ENCODE measurements at places on chromosomes 12 and 14. TPM values are rescaled to one million over a fixed set of nuclear protein-coding genes. Genes with fewer than 3 reads are reported as not detected.
A peak's percentile ranks its signal among the peaks of the same experiment; 100 is the strongest.

GRCh38 chr12:67765776-67766766, 117.5 kb downstream of the DYRK2 start:
- DNase-seq: peak; percentile 62

GRCh38 chr14:74415115-74415437, 10.9 kb downstream of the SYNDIG1L start:
- DNase-seq: no peak

GRCh38 chr12:57237932-57238853, 8.7 kb downstream of the SHMT2 start:
- DNase-seq: peak; percentile 85

DNA sequence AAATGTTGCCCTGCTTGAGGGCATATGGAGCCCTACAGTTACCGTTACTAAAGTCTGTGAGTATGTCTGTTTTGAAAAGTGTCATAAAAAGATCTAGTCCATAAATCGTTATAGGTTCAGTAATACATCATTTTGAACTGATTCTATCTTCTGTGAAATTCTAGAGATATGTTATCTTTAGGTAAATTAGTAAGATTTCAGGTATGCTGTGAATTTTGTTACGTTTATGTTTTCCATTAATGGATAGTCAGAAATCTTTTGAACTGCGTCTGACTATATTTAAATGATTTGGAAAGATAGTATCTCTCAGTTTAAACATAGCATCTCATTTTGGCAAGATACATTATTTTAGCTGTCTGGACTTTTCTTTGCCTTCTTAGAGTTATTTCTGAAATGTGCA, 8.3 kb downstream of the ALG10 start:
- DNase-seq: no peak

DNA sequence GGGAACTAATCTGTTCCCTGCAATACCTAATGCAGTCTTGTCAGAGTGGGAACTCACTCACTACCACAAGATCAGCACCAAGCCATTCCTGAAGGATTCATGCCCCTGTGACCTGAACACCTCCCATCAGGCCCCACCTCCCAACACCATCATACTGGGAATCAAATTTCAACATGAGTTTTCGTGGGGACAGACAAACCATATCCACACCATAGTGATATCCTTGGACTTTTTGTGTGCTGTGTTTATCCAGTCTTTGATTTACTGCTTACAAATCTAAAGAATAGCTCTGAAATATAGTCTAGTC, 243.5 kb downstream of the FBXL14 start:
- DNase-seq: no peak

- no peak for DNase-seq
Observed at GRCh38 chr12:94286583-94287244, 138.3 kb downstream of the PLXNC1 start.

DNA sequence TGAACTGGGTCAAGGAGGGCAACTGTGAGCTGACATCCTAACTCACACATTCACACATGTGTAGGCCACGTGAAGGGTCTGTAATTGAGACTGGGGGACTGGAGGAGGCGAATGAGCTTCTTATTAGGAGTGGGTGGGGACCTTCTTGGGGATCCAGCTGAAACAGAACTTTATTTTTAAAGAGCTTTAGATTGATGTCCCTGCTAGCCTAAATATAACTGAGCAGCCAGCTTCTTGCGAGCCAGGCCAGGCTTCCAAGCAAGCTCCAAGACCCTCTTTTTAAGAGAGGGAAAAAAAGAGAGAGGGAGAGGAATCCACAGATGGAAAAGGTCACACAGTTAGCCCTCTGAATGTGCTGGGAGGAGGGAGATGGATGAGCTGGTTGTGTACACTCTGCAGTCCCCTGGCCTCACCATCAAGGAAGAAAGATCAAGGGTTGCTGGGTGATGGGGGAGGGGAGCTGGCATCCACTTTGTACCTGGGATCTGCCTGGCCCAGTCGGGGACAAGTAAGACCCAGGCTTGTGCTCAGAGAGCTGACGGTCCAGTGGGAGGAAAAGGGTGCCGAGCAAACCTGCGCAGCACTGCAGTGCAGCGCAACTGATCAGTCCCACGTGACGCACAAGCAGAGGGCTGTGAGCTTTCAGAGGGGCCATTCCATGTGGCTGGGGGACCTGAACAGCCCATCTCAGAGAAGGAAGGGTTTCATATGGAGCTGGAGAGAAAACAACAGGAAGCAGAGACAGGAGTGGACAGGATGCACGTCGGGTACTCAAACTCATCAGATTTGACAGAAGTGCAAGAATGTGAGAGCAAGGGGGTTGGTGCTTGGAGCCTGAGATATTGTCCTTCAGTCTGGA, 154.5 kb downstream of the ZFP36L1 start:
- no peak for DNase-seq

DNA sequence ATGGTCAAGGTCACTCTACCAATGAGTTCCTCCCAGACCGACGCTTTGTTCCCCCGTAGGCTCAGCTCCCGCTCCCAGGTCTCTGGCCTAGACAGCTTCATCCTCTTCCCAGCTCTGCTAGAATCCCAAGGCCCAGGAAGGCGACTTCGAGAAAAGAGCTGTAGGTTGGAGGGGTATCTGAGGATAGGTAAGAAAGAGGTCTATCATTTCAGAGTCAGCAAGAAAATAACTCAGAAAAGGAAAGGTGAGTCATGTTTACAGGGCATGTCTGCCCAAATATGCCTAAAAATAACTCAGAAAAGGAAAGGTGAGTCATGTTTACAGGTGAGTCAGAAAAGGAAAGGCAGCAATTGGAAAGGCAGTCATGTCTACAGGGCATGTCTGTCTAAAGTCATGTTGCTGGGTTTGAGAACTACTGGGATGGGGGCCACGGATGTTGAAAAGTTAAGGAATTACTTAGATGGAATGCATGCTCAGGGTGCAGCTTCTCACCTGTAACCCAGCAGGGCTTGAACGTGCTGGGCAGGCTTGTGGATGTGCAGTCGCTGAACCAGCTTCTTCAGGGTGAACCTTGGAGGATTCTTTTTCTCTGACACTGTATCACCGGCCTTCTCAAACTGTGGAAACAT, 12.2 kb downstream of the TEP1 start:
- peak; percentile 77 for DNase-seq

GRCh38 chr14:88598097-88598675, 35.3 kb downstream of the ZC3H14 start:
- no peak for DNase-seq

- DNase-seq: no peak
Observed at GRCh38 chr14:51318813-51319597, 79.0 kb downstream of the TMX1 start.

- DNase-seq: no peak
Observed at GRCh38 chr12:52542785-52543318, 10.1 kb downstream of the KRT71 start.

DNA sequence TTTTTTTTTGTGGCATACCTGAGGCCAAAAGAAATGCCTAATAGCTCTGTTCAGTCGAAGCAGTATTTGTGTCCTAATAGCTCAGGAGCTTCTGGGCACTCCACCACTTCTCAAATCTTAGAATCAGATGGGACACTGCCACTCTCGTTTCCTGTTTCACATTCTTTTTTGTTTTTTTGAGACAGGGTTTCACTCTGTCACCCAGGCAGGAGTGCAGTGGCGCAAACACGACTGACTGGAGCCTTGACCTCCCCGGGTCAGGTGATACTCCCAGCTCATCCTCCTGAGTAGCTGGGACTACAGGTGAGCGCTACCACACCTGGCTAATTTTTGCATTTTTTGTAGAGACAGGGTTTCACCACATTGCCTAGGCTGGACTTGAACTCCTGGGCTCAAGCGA, 52.7 kb downstream of the SPPL3 start:
- DNase-seq: no peak

DNA sequence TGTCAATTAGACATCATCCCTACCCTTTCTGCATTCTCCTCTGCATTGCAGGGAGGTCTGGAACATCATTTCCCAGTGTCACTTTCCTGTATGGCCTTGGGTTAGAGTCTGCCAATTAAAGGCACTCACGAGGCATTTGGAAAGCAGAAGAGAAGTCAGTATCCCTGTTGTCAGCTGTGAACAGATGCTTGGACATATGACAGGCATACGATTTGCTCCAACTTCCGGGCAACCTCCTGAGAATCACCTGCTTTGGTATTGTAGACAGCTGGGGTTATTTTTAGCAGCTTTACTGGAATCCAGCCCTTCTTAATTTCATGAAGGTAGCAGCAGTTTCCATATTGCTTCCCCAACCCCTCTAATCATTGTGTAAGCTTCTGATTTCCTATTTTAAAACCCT, 88.7 kb upstream of the DHRS4 start:
- DNase-seq: peak; percentile 4

DNA sequence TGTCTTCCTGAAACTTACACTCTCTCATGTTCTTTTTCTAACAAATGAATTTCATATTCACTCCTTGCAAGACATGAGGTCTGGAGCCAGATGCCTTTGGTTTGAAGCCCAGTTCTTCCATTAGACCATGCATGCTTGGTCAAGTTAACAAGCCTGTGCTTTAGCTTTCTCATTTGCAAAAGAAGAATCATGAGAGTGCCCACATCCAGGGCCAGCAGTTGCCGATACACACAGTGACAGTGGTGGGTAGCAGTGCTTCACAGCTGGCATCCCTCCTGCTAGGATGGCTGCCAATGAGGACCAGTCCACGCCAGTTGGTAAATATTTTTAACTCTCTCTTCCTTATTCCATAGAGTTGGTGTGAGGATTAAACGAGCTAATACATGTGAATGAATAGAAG, 163.1 kb downstream of the PHLDA1 start:
- no peak for DNase-seq

DNA sequence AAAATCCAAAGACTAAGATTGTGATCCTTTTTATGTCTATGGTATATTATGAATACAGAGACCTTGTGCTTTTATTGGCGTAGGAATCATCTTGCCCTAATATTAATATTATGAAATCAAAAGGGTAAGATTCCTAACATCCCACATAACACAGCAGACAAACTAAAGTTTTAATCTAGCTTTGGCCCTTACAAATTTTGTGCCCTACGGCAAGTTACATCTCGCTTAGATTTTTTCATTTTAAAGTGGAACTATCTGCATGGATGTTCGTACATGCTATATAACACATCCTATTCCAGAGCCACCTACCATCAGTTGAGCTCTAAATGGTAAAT, 217 bp upstream of the SMIM10L1 start:
- DNase-seq: no peak

- DNase-seq: no peak
Observed at GRCh38 chr12:112275207-112275606, 107.0 kb downstream of the HECTD4 start.

The NDUFA12 gene
- 66.6 TPM for total RNA-seq

The RD3L gene
- not detected for total RNA-seq

The MAP3K9 gene
- total RNA-seq: under 0.01 TPM

The DNAH10 gene
- total RNA-seq: 0.72 TPM

The POLE2 gene
- 4.4 TPM for total RNA-seq

The EML5 gene
- total RNA-seq: under 0.01 TPM

The TAS2R30 gene
- total RNA-seq: 9.7 TPM

The MYO1H gene
- total RNA-seq: not detected

The KMT2D gene
- 28.6 TPM for total RNA-seq

The SMCO2 gene
- total RNA-seq: 0.88 TPM

The LRRIQ1 gene
- total RNA-seq: not detected

The LRRC9 gene
- total RNA-seq: not detected

The TMEM106C gene
- total RNA-seq: 57.5 TPM

The CD163 gene
- total RNA-seq: under 0.01 TPM

The TPPP2 gene
- total RNA-seq: not detected

The SYNE3 gene
- total RNA-seq: 23.9 TPM

The HDAC7 gene
- 39.8 TPM for total RNA-seq

The A2M gene
- 2.9 TPM for total RNA-seq

The KRT2 gene
- not detected for total RNA-seq
